ENCODE measurements at places on chromosomes 12 and 14.

GRCh38 chr12:94987076-94987669, 16.3 kb downstream of the NDUFA12 start:
- no peak for DNase-seq

DNA sequence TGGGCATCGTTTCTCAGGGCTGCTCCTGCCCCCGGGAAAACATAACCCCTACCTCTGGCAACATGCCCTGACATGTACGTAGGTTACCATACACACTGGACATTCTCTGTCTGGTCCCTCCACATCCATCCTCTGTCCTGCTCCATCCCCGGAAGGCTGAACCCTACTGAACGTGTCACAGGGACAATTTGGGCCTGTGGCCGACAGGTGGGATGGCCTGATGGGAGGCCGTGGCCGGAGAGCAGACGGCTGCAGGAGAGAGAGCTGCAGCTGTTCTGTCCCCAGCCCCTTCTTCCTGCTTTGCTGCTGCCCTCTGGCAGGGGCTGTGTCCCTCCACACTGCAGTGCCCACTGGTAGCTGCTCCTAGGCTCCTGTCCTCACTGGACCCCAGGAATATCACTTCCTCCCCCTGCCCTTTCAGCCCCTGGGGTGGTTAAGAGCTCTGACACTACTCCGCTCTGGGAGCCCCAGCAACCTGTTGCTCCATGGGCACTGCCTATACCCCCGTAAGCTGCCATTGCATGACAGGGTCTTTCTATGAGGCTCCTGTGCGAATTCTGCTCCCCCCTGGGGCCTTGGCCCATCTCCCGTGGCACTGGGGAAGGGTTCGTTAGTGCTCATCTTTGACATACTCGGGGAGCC, 125.6 kb downstream of the RBM19 start:
- DNase-seq, result no peak

DNA sequence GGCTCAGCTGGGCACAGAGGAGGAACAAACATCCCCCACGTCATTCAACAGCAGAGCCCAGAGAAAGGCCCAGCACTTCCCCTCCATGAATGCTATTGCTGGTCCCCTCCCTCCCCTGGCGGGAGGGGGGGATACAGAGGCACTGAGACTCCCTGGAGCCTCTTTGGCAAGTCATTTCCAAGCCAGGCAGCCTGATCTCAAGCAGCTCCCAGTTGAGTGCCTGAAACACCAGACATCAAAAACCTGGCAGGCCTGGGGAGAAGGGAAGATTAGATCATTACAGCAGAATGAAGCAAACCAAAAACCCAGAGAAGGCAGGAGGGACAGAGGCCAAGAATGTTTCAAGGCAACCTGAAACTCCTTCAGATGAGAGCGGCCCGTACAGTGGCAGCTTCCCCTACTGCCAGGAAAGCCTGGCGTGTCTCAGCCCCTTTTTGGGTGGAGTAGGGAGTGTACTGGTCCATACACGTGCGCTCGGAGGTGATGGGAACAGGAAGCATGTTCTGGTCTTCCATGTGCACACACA, 92.1 kb downstream of the LRRC74A start:
- DNase-seq, result peak; percentile 96

DNA sequence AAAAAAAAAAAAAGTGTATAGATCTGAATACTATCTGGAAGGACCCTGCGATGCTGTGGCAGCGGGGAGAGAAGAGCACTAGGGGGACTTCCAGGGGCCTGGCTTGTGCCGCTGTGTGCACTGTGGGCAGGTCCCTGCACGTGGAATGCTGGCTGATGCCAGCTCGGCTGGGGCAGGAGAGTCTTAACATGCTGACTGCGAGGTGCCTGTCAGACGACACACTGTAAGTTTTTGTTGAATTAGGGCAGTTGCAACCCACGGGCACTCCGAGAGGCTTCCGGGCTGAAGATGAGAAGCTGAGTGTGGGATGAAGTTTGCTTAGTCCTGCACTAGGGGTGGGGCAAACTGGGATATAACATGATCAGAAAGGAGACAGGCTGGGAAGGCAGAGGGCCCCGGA, 10.7 kb downstream of the GLT1D1 start:
- DNase-seq, result no peak

DNA sequence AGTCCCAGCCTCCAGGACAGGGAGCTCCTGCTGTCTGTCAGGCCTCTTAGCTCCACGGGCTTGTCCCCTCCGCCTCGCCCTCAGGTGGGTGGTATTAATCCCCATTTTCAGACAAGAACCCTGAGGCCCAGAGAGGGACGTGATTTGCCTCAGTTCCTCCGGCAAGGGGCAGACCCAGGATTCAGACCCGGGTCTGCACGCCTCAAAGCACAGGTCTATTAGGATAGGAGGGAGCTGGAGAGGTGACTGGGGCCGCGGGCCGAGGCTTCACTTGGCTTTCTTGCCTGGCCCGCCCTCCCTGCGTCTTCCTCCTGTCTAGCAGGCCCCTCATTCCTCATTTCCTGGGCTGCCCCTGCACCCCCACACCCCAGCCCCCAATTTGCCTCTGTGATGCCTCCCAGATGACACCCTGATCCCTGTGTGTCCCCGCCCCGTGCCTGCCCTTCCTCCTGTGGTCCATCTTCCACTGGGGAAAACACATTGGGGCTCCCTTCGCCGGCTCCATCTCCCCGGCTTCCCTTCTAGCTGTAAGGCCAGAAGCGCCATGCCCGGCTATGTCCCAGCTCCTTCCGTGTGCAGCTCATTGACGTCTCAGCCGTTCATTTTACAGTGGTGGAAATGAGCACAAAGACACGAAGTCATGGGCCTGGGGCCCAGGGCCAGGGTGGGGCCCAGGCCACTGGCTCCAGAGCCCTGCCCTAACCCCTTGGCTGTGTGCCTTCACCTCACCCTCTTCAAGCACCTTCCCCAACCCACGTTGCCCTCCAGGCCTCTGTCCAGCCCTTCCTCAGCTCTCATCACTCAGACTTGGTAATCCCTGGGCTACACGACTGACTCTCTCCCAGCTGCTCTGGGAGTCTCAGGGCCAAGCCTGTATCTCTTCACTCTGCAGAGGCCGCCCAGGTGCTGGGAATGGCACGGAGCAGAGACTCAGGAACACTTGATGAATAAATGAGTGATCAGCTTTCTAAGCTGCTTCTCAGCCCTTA, 15.5 kb upstream of the CYP46A1 start:
- DNase-seq, result no peak

DNA sequence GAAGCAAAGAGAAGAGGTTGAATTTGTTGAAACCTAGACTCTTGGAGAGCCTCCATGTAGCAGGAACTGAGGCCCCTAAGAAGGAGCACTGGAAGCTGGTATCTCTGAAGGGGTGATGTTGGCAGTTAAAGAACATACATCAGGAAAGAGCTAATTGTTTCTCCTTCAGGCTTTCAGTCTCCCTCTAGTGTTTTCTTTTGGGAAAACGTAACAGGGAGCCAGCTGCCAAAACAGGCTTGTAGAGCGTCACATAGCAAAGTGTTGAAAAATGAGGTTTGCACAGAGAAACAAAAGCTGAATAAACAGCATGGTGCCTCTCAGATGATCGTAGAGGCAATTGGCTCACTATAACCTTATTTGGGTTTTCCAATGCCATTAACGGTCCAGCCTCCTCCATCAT, 46.9 kb upstream of the CAND1 start:
- no peak for DNase-seq

DNA sequence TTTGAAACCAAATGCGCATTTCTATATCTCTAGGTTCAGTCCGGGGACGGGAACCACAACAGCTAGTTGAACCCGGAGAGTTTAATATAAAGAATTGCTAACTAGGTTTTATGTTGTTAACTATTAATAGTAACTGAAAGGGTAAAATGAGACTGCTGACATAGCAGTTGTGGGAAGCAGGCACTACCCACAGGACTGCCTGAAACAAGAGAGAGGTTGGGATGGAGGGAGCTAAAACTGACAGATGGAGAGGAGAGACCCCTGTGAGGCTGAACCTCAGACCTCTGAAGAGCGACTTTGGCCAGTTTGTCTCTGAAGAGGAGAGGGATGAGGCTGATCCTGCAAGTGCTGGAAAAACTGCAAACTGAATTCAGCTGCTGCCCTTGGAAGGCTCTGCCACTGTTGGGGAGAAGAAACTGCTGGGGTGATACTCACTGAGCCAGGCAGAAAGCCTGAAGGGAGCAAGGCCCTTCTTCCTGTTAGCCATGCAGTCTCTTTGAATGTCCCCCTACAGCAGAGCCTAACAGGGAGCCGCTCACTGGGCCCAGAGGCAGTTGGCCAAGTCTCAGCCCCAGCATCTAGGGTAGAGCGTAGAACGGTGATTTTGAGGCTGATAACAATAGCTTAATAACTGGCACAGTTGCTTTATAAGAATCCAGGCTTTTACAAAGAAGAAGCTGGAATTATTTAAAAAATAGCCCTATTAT, 172.2 kb downstream of the NPAS3 start:
- DNase-seq, result no peak

- no peak for DNase-seq
Measured at GRCh38 chr12:107435072-107435471, 250.5 kb upstream of the PWP1 start.

GRCh38 chr12:62767946-62768345, 167.0 kb downstream of the PPM1H start:
- no peak for DNase-seq

DNA sequence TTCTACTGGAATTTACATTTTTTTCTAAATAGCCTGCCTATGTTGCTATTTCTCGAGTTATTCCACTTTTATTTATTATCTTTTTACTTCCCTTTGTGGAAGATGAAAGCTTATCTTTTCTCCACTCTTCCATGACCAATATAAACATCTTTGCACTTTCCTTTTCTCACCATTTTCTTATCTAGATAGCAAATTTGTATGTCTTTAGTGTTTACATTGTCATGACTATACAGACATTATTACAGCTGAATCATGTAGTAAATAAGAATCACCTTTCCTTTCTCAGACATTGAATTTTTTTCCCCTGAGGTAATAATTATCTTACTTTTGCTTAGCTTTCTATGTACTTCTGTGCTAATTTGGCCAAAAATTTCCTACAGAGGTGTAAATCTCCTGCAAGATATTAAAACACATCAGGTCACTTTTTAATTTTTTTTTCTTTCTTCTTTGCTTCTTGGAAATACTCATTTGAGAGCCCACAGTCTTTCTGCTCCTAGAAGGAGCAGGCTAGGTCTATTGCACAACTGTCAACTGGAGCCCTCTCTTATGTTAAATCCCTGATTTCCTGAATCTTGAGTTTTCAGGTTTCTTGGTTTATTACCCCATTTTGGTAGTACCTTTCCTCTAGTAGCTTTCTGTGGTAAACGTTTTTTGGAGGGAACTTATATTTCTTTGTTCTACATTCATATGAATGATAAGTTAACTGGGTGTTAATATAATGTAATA, 109.0 kb upstream of the ATP2B1 start:
- DNase-seq, result no peak

- no peak for DNase-seq
Measured at GRCh38 chr12:67722296-67722695, 73.8 kb downstream of the DYRK2 start.

- no peak for DNase-seq
Measured at GRCh38 chr12:120247621-120248030, 17.9 kb downstream of the PXN start.

DNA sequence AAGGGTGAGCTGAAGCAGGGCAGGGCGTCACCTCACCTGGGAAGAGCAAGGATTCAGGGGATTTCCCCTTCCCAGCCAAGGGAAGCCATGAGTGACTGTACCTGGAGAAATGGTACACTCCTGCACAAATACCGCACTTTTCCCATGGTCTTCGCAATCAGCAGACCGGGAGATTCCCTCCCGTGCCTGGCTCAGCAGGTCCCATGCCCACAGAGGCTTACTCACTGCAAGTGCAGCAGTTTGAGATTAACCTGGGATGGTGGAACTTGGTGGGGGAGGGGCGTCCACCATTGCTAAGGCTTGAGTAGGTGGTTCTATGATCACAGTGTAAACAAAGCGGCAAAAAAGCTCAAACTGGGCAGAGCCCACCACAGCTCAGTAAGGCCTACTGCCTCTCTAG, 11.0 kb upstream of the DHRS4 start:
- DNase-seq, result no peak

- DNase-seq, result peak; percentile 91
Measured at GRCh38 chr12:89183985-89184435, 168.3 kb downstream of the DUSP6 start.

GRCh38 chr12:113328368-113328889, 6.5 kb downstream of the SLC8B1 start:
- DNase-seq, result no peak

DNA sequence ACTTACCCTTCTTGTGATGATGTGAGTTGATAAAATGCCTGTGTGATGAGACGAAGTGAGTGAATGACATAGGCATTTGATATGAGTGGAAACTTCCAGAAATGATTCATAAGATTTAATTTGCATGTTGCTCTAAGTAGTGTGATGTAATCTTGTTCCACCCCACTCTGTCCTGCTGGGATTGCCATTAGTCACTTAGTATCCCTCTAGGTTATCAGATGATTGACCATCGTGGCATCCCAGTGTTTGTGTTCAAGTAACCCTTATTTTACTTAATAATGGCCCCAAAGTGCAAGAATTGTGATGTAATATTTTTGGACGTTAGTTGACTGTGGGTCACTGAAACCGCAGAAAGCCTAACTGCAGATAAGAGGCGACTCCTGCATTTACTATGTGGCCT, 214.4 kb upstream of the DIO2 start:
- DNase-seq, result no peak

DNA sequence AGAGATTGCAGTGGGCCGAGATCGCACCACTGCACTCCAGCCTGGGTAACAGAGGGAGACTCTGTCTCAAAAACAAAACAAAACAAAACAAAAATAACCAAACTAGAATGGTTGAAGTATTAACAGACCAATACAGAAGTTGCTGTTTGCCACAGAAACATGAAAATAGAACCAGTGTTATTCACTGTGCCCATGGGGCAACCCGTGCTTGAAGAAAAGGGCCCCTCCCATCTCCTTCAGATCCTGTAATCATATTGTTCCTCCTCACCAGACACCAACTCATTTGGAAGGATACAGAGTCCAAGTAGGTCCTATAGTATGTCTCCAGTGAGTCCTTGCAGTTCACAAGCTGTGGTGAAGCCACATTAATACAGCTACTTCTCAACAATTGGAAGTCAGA, 30.9 kb downstream of the SLC35F4 start:
- no peak for DNase-seq

- no peak for DNase-seq
Measured at GRCh38 chr14:99980299-99980698, 84.9 kb upstream of the EVL start.

- no peak for DNase-seq
Measured at GRCh38 chr12:103715494-103715893, 125.5 kb downstream of the NT5DC3 start.

DNA sequence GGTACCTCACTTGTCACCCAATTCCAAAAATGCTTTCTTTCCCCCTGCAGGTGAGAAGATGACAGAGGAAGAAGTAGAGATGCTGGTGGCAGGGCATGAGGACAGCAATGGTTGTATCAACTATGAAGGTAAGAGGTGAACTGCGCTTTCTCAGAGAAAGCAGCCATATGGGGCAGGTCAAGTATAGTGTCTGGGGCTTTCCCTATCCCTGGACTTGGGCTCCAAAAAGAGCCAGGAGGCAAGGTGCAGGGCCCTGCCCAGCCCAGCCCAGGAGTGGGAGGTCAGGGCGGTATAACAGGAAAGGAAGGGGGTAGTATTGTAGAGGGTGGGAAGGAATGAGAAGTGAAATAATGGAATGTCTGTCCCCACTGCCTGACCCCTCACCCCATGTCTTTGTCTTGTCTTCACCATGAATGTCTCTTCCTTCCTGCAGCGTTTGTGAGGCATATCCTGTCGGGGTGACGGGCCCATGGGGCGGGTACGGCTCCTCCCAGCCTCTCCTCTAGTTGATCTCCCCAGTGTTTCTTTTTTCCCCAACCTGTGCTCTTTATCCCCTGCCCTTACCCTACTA, 2.1 kb downstream of the MYL6 start:
- DNase-seq, result no peak
